ENCODE measurements at places on chromosomes 12 and 14.

DNA sequence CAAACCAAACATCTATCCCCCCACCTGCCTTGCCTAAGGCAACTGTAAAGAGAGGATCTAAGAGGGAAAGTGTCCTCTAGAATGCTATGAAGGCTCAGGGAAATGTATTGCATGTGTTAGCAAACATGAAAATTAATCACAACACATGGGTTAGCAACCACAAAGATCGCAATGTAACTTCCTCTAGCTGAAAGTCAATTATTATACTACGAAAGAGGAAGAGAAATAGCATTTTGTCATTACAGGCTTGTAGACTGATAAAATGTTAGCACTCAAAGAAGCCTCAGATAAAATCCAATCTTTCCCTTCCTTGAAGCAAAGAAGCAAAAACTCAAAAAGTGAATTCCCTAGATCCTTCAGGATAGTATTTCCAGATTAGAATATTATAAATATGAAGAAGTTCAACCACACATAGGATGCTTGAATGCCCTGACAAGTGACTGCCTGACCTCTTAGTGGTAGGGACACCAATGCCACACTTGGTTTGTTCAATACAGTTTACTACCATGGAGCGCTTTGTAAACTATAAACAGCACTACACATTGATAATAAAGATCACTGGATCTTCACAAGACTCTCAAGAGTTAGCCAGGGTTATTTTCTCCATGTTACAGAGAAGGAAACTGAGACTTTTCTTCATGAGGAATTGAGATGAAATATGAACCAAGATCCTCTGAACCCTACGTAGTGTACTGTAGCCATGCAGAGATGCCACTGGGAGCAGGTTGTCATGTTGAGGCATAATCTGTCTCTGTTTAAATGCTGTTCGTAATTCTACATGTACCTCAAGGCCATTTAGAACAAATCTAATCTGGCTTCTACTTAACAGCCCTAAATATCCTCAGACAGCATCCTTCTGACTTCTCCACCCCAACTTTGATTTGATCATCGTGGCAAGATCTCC is 100.7 kb downstream of the ITPR2 start:
- DNase-seq = no peak

GRCh38 chr14:54816450-54816849 is 86.2 kb downstream of the GCH1 start:
- DNase-seq = no peak

GRCh38 chr12:27861428-27862167 is 81.6 kb upstream of the MANSC4 start:
- no peak for DNase-seq

- no peak for DNase-seq
Observed at GRCh38 chr12:26823390-26823789, 9.6 kb downstream of the ITPR2 start.

DNA sequence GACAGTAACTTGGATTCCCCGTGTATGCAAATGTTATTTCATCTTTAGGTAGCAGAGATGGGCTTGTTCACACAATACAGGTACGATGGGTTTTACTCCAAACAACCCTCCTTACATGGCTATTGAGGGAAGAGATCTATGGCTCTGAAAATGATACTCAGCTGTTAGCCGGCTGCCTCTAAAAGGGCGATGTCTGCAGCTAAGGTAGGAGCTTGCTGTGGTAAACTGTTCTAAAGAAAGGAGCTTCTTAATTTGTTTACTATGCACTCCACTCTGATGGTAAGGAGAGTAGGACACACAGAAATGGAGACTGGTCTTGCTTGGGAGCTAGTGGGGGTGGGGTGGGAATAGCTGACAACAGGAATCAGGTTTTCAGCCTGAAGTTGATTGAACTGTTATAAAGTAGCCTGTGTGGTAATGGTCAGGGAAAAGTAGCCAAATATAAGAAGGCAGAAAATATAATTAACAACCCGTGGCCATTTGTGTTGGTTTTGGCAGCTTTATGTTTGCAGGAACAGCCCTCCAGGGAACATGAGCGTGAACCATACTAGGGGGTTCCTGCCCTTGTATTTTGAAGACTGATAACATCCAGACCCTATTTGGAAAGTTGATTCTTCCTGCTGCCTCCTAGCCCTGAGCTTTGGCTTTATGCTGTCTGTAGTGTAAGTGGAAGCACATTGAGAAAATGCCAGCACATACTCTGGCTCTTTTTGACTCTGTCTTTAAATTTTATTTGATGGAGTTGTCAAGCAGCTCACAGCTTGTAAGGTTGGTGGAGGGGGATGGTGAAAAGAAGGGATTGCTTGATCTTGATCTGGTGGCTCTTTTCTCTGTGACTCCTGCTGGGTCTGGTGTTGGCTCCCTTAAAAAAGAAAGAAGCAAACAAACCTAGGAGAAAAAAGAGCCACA is 929.8 kb downstream of the DIO2 start:
- no peak for DNase-seq

- no peak for DNase-seq
Observed at GRCh38 chr14:53847881-53848280, 108.7 kb downstream of the BMP4 start.

Measured in CMK (cell line).